Activated CD8-positive, alpha-beta memory T cell treated with anti-CD3 and anti-CD28 coated beads for 48 hours (primary cell): ENCODE measurements at places on chromosomes 1 and 21.

GRCh38 chr1:55893155-55893554, 678.0 kb upstream of the USP24 start:
- no peak for DNase-seq

DNA sequence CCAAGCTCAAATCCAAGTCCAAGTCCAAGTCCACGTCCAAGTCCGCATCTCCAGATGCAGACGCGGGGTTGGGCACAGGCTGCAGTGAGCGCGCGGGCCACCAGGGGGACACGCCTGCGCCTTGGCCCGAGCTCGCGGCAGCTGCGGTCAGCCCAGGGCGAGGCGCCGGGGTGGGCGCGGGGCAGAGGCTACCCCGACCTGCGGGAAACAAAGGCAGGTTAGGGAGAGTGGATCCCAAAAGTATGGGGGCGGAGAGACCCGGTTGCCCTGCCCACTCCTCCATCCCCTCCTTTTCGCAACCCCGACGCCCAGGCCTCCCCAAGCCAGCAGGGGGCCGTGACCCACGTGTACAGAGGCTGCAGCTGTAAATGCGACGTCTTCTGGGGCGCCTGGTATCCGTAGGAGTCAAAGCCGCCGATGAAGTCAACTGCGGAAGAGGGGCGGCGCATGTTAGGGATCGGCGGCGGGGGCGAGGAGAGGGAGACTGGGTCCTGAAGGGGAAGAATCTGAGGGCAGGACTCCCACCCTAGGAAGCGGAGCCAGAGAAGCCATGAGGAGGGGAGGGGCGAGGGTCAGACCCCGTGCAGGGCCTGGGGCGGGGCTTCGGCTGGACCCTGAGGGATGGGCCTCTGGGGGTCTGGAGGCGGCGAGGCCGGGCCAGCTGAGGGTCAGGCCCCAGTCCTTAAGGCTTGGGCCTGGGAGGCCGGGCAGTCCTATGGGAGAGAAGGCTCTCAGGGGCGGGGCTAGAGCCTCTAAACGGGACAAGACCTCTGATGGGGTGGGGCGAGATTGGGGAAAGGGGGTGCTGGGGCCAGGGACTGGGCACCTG, 58.0 kb downstream of the NKAIN1 start:
- DNase-seq = peak; percentile 37

DNA sequence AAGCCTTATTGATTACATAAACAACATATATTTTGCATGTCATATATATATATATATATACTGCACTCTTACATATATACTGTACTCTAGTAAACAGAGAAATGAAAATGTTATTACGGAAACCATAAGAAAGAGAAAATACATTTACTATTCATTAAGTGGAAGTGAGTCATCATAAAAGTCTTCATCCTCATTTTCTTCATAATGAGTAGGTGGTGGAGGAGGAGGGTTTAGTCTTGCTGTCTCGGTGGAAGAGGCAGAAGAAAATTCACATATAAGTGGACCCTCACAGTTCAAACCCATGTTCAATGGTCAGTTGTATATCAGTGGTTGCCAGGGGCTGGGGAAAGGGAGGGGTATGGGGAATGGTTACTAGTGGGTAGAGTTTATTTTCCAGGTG, 8.0 kb upstream of the IFNLR1 start:
- DNase-seq = no peak

- no peak for DNase-seq
Observed at GRCh38 chr1:215899901-215900300, 332.8 kb downstream of the KCTD3 start.

DNA sequence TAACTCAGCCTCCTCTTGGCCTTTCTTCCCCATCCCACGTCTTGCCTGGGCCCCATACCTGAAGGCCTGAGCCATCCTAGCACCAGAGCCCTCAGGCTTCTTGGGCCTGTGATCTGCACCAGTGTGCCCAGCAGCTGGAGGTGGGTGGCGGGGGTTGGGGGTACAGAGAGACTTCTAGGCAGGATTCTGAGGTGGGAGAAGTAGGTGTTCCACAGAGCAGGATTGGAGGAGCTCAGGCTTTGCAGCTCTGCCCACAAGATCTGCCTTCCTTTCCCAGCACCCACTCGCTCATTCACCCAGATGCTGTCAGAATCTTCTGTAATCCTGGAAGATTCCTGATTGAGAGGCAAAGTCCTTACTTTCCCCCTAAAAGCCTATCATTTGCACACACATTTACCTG, 10.0 kb upstream of the GJB5 start:
- no peak for DNase-seq

DNA sequence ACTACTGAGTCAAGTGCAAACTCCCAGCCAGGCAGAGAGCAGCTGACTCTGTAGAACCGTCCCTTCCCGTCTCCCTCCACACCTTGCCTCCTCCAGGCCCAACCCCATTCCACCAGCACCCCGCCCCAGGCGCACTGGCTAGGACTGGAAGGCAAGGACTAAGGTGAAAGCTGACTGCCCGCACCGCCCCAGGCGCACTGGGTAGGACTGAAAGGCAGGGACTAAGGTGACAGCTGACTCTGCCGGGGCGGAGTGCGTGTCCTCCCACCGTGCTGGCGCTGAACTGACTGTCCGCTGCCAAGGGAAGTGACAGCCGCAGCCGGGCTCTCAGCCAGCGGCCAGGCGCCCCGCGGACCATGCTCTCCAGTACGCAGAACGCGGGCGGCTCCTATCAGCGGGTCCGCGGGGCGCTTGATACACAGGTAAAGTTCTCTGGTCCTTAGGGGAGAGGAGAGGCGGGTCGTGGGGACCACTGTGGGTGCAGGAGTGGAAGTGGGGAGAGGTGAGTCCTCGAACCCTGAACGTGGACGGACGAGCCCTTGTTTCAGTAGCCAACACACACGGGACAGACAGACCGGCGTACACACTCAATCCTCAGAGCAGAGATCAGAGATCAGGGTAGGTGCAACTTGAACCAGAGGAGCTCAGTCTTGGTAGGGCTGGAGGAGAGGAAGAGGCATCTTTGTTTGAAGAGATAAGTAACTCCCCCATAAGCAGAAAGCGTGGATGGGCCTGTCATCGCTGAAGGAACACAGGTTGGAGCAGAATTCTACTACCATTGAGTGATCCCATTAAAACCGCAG, 58.0 kb downstream of the RBM11 start:
- no peak for DNase-seq

GRCh38 chr1:186002406-186002805, 268.2 kb downstream of the HMCN1 start:
- no peak for DNase-seq

DNA sequence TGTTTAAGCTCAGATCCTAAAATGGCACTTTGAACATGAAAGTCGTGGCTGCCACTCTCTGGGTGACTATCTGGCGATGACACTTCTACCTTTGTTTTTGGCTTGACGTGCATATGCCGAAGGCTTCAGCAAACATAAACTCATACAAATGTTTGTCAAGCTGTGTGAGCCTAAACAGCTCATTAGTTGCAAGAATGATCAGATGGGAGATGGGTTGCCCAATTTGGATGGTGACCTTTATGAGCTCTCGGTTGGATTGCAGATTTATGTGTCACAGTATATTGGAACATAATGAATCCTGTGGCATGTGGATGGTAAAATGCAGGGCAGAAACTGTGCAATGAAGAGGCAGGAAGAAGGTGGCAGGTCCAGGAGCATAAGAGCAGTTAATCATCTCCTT, 229.3 kb downstream of the DISC1 start:
- DNase-seq = no peak

DNA sequence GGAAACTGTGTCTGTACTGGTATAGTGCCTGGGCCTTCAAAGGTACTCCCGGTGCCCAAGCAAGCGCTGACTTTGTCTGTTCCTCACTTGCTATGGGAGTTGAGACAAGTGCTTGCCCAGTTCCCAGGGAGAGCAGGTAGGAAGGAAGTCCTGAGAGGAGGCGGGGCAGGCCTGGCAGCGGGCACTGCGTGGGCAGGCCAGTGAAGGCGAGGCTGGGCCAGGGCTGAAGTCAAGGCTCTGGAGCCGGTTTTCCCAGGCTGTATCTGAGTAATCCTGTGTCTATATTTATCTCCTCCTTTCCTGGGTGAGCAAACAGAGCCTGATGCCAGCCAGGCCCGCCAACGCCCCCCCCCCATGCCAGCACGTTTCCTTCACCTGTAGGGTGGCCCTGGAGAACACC, 15.9 kb upstream of the EDN2 start:
- no peak for DNase-seq

GRCh38 chr1:119361620-119362344, 6.8 kb upstream of the HAO2 start:
- DNase-seq = no peak

DNA sequence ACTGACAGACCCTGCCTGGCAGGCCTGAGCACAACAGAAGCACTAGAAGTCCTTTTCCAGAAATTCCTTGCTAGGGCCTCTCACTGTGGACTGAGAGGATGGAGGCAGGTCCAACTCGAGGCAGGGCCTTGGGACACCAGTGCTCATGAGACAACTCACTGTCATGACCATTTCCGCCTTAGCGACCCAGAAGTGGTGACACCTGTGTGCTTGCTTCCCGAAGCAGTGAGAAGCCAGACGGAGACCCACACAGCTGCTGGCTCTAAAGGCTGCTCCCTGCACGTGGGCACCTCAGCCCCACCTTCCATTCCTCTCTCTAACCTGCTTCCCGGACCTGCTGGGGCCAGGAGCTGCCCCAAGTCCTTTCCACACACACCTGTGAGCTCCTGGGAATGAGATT, 33.0 kb downstream of the KCNC4 start:
- no peak for DNase-seq

DNA sequence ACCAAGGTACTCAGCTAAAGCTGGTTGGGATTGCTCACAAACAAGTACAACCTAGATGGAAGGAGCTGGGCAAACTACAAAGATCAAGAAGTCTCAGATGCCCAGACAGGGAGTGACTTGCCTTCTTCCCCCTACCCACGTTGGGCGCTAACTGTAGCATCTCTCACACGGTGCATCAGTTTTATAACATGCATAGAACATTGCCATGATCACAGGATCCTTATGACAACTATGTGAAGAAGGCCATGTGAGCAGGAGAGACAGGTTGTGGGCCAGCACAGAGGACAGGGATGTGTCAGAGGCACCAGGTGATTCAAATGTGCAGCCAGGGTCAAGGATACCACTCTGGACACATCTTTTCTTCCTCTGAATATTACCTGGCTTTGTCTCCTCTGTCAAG, 28.3 kb upstream of the CYP4B1 start:
- no peak for DNase-seq

DNA sequence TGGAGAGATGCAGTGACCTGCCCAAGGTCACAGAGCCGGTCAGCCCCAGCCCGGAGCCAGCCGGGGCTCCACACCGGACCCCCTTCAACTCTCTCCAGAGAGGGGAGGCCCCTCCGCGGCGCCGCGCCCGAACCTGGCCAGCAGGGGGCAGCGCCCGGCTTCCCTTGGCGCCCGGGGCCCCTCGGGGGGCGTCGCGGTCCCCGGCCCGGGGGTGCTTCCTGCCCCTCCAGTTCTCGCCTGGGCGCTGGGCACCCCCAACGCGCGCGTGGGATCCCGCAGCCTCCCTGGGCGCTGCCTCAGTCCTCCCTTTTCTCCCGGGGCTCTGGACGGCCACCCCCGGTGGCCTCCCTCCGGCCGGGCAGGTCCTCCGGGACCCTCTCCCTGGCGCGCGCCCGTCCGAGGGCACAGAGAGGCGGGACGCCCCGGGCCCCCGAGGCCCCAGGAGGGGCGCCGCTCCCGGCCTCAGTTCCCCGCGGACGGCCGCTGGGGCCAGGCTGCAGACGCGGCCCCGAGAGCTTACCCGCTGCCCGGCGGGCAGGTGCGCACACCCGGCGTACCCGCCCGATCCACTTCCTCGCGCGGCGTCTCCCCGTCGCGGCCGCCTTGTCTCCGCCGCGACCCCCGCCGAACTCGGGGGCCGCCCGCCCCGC, 406 bp downstream of the HTR1D start:
- peak; percentile 4 for DNase-seq

GRCh38 chr1:41461790-41462679, 22.4 kb downstream of the EDN2 start:
- DNase-seq = no peak

GRCh38 chr1:221478050-221478949, 263.6 kb downstream of the DUSP10 start:
- peak; percentile 4 for DNase-seq

DNA sequence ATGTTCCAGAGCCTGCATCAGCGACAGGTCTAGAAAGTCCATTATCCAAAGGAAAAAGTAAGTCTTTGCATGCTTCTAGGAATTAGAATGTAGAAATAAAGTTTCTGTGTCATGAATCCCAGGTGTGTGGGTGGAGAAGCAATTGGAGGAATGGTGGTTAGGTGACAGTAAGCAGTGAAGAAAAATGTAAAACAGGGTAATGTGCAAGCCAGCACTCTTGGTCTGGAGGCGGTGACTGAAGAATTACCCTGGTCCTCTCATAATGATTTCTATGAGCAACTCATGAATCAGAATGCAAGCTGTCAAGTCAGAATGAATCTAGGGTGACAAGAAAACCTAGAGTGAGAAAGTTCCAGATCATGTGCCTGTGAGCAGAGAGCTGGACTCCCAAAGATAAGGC, 33.6 kb downstream of the PLPPR4 start:
- no peak for DNase-seq

DNA sequence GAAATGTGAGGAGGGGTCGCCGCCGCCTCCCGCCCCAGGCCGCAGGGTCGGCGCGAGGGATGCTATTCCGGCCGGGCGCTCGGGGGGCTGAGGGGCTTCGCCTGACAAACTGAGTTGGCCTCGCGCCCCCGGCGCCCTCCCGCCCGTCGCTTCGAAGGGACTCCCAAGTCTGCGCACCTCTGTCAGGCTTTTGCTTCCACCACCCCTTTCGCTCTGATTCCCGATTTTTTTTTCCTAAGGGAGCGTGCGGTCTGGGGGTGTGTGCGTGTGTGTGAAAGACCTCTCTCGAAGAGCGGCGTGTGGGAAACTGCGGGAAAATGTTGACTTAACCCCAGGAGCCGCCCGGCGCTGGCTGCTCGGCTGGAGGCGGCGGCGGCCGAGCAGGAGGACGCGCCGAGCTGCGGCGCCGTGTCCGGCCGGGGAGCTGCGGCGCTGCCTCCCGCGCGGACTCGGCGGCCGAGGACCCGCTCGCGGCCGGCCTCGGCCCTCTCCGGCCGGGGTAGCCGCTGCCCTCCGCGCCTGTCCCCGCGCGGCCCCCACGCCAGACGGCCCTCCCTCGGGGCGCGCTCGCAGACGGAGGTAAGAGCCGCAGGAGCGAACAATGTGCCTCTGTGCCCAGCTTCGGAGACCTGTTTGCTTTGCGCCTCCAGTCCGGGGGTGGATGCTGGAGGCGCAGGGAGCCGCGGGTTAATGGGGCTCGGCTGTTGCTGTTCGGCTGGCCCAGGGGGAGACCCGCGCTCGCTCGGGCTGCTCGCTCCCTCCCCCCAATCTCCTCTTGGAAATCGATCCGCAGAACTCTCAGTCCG, 1.1 kb downstream of the ADGRL2 start:
- DNase-seq = no peak

DNA sequence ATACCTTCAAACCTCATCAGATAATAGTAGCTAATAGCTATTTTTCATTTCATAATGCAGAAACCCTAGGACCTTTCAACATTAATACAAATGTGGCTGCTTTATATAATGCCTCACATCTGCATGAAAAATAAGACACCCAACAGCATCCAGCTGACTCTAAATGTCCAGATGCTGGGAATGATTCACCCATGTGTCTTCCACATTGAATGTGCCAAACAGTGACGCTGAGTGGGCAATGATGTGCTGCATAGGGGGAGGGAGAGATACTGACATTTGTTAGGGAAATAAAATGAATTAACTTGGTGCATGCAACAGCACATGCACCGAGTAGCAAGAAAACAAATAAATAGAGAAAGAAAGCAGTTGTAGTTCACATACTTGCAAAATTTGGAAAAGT, 199.3 kb downstream of the DSCAM start:
- DNase-seq = no peak

- no peak for DNase-seq
Observed at GRCh38 chr1:28176492-28177470, at the start of gene PTAFR. Gene PTAFR, minus strand, starts transcription at chr1:28176690. Its CDS starts 25,669 bp downstream, at chr1:28151021.

GRCh38 chr1:54252371-54252936, 52.5 kb downstream of the MRPL37 start:
- no peak for DNase-seq
